Smooth muscle cell of bladder (primary cell): ENCODE measurements at places on chromosomes 16 and 17. TPM values are rescaled to one million over a fixed set of nuclear protein-coding genes. Genes with fewer than 3 reads are reported as not detected.

Gene STRADA
- 13.9 and 16.5 TPM in 2 replicates for total RNA-seq

Gene GLYR1
- total RNA-seq: 33.1 and 42.1 TPM in 2 replicates

Gene EXOC3L1
- 0.09 TPM in 1 of 2 replicates, not detected in the other for total RNA-seq

Gene BIRC5
- 10.5 and 15.5 TPM in 2 replicates for total RNA-seq

Gene KCNG4
- not detected in 2 replicates for total RNA-seq
